NCI-H2107 (cell line): ENCODE measurements at places on chromosomes 12 and 14.

GRCh38 chr12:80472236-80472635, 28.2 kb downstream of the PTPRQ start:
- DNase-seq: no peak

- DNase-seq: no peak
These were observed 61.9 kb upstream of the BEGAIN start for GRCh38 chr14:100649173-100649519.

- no peak for DNase-seq
These were observed 47.4 kb upstream of the PARP11 start for GRCh38 chr12:3920351-3921150.

DNA sequence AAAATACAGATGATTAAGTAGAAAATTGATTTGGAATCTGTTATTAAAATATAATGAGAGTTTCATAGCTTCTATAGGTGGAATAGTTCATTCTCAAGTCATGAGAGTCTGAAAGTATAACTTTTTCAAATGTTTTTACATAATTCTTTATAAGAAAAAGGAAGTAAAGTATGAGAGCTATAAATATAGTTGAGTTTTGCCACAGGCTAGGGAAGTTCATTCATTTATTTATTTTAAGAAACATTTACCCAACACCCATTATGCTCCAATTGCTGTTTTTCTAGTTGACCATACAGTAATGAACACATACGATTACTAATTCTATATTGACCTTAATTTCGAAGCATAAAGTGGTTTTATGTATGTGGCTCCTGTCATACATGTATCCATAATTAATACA, 24.8 kb downstream of the LRRIQ1 start:
- no peak for DNase-seq

DNA sequence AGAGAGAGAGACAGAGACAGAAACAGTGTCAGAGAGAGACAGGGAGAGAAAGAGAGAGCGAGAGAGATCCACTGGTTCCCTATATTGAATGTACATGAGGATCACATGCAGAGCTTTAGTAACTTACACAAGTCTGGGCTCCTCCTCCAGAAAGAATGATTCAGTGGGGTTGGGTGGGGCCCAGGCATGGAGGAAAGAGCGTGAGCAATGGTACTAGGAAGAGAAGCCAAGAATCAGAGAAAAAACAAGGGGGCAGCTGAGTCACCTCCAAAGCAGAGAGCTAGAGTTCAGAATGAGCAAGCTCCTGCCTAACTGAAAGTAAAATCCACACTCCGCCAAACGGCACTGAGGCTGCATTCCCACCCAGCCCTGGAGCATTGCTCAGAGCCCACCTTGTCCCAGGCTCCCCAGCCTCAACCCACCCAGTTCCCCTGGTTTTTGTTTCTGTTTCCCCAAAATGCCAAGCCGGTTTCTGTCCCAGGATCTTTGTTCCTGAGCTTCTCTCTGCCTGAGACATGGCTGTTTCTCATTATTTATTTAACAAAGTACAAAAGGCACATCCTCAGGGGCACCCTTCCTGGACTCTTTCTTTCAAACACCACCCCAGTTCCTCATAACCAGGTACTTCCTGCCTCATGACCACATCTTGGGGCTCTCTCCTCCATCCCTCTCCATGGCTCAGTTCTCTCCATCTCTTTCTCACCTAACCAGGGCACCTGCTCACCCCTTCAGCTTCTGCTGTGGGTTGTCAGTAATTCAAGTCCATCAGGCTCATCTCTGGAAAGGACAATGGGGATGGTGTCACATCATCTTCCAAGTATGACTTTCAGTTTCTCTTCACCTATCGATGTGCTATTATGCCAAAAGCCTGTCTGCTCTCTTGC, 670.3 kb upstream of the TBX3 start:
- DNase-seq: no peak

GRCh38 chr12:80702889-80703805, 4.3 kb upstream of the MYF6 start:
- peak; percentile 5 for DNase-seq

- DNase-seq: no peak
These were observed 106.7 kb downstream of the AEBP2 start for GRCh38 chr12:19546027-19546426.

DNA sequence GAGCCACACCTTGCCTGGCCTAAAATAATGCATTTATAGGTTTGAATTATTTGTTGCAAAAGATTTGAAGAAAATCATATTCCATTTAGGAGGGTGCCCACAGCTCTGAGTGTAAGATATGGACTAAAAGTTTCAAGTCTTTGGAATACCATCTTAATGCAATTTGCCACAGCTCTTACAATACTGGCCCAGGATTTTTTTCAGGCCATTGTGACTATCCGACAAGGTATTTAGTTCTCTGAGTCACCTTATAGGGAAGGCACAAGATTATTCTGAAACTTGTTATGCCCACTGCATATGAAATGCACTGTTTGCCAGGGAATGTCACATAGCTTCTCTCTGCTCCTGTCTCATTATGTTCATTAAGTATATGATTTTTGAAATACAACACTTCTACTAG, 29.6 kb upstream of the SLC6A13 start:
- DNase-seq: no peak
